GM19239 (cell line): ENCODE measurements at places on chromosomes 6 and 20.

GRCh38 chr6:70886661-70887060 lies 70.2 kb downstream of the B3GAT2 start:
- no peak for DNase-seq

- DNase-seq, result no peak
Measured at GRCh38 chr6:147625946-147626345, 117.5 kb downstream of the SAMD5 start.

GRCh38 chr6:143758551-143758950 lies 80.8 kb downstream of the PHACTR2 start:
- DNase-seq, result no peak

DNA sequence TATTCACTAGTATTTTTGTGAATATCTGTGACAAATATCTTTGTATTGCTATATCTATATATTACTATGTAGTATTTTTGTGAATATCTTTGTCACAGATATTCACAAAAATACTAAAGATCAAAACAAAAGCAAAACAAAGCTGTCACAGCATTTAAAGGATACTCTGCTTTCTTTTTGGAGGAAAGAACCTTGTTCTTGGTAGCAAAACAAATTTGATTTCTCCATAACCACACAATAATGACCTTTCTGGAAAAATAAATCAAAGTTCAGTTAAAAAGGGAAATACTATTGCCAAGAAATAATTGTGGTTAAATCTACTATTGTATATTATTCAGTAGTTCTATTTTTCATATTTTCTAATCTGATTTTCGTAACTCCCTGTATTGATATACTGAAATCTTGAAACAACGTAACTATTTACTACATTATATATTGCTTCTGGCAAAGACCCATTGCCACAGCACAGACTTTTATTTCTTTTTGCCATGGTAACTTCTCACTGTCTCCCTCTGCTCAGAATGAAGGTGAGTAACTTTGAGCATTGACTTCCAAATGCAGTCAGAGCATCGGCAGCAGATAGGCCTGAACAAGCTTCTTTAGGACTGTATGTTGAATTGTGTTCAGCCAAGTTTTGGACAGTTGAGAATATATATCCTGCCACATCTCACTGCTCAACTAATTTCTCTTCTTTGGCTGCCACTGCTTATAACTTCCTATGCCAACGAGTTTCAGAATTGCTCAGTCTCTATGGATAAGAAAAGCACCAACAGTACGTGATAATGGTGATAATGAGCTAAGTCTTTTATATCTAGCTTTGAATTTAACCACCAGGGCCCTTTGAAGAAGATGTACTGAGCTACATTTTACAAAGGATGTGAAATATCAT lies 1097.2 kb upstream of the GJE1 start:
- no peak for DNase-seq

- DNase-seq, result no peak
Measured at GRCh38 chr20:55935448-55936208, 69.7 kb downstream of the CBLN4 start.

DNA sequence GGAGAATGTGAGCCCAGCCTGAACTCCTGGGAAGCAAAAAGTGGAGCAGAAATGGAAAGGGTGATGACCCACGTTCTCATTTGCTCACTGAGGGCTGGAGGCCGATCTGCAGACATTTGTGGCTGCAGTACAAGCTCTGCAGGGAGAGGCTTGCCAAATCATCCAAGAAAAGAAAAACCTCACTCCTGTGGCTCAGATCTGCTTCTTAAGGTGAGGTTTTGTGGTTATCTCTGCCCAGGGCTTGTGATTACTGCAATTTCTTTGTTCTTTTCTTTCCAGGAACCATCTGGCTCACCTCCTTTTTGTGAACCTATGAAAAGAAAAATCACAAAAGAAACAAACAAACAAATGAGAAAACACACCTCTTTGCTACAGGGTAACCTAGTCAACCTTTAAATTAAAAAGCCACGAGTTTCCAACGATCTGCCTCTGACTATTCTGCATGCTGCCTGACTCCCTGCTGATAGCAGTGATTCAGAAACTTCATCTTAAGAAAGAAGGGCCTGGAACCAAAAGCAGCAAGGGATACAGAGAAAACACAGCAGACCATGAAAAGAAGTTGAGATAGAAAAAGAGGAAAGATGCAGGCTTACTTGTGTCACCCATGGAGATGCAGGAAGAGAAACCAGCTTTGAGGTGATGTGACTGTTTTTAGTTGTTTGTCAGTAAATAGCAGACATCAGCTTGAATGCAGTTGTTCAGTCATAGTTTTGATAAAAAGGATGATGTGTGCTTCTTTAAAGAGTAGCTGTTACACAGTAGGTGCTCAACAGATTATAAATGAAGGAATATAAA lies 165.1 kb downstream of the LMBRD1 start:
- DNase-seq, result no peak
